NCI-H1105 (cell line): ENCODE measurements at places on chromosomes 3 and 15.

- no peak for DNase-seq
Observed at GRCh38 chr3:134083626-134084241, 54.0 kb upstream of the SLCO2A1 start.

DNA sequence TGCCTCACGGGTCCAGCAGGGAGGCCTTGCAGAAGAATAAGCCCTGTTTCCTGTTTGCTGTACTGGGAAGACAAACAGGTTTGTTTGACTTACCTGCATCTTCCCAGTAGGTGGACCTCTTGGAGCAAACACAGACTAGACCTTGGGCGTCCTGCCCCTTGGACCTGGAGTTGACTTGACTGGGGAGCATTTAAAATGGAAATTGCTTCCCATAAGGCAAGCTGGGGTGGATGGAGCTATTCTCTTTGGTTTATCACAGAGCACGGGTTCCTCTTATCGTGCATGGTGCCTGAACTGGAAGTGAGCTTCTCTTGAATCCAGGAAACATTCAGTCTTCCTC, 151.4 kb downstream of the RPLP1 start:
- peak; percentile 17 for DNase-seq

- DNase-seq = peak; percentile 43
Observed at GRCh38 chr3:147411238-147411814, 2.2 kb downstream of the ZIC1 start.

- DNase-seq = no peak
Observed at GRCh38 chr15:73437543-73438109, 5.3 kb upstream of the REC114 start.

DNA sequence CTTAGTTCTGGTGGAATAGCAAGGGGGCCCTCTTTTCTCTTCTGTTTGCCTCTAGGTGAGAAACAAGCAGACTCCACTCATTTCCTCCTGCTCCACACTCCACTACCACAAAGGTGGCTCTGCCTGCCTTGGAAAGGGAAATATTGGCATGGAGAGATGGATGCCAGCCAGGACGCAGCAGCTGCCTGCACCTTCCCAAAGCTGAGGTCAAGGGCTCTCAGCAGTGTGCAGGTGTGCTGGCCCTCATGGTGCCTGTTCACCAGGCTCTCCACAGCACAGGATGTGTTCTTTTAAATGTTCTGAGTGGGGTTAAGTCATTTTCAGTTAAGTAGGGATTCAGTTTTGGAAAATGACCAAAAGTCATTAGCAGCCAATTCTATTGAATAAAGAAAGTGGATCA, 211.2 kb upstream of the STRIT1 start:
- peak; percentile 97 for DNase-seq

DNA sequence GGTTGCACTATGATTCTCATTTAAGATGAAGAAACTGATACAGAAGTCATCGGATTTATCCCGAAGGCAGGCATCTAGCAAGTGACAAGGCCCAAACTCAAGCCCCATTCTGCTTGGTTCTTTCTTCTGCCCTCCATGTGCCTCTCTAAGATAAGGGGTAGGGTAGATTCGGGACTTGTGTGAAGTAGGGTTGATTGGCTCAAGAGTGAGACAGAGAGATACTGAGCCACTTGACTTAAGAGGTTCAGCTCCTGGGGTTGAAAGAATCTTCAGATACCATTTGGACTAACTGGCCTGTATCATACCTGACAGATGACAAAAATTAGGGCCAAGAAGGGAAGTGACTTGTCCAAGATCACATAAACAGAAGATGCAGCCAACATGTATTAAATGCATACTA, 891 bp downstream of the RFT1 start:
- no peak for DNase-seq
